Osteocyte (in vitro differentiated cells): ENCODE measurements at places on chromosomes 5 and 9. TPM values are rescaled to one million over a fixed set of nuclear protein-coding genes. Genes with fewer than 3 reads are reported as not detected.

NAIP gene
- total RNA-seq, result 10.9 and 11.3 TPM in 2 replicates

DNA sequence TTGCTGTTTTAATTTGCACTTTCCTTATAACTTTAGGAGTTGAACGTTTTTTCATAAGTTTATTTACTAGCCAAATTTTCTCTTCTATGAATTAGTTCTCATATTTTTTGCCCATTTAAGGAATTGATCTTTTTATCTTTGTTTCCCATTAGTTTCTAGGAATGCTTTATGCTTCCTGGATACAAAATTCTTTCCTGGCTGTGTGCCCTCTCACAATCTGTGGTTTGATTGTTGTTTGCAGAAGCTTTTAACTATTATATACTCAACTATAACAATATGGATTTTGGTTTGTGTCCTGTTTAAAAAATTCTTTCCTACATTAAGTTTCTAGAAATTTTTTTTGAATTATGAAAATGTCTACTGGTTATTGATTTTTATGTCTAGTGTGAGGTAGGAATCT lies 206.3 kb downstream of the CSNK1G3 start:
- no peak overlapping the region for H3K4me3 ChIP-seq
- peaks cover 9% of the 10 kb centered on the region for H3K4me1 ChIP-seq
- no peak for DNase-seq
- H3K27ac ChIP-seq, result no peak overlapping the region
- peaks cover 2% of the 10 kb centered on the region for H3K36me3 ChIP-seq

DNA sequence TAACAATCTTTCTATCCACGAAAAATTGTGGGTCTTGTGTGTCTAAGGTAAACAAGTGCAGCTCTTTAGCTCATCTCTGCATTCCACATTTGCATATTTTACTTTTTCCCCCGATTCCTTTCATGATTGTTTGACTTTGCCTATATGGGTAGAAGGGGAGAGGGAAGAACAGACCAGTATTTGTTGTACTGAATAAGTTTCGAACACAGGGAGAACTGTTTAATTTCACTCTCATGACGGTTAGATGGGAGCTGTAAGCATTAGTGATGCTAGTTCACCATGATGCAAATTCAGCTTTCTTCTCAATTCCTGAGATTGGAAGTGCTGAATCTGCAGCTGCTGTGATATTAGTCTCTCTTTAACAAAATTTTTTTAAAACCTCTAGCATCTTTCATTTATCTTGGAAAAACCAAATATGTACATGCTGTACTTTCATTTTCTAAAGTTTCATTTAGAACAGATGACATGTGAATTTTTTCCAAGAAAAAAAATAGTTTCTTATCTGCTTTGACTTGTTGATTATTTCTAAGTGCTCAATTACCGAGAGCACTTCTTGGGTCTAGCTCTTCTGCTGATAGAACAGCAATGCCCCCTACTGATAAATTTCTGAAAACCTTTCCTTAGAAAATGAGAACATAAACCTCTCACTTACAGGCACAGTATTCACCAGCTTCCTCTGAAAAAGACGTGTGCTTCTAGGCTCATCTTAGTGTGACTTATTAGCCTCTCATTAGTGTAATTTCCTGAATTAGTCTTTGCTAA lies 149.5 kb downstream of the BAAT start:
- DNase-seq, result no peak
- no peaks in the 10 kb centered on the region for H3K36me3 ChIP-seq
- H3K4me1 ChIP-seq, result no peaks in the 10 kb centered on the region
- H3K27ac ChIP-seq, result no peak overlapping the region

ARID3C gene
- total RNA-seq, result not detected in 2 replicates

IL33 gene
- not detected in 2 replicates for total RNA-seq

TAF1L gene
- total RNA-seq, result not detected in 2 replicates

DNA sequence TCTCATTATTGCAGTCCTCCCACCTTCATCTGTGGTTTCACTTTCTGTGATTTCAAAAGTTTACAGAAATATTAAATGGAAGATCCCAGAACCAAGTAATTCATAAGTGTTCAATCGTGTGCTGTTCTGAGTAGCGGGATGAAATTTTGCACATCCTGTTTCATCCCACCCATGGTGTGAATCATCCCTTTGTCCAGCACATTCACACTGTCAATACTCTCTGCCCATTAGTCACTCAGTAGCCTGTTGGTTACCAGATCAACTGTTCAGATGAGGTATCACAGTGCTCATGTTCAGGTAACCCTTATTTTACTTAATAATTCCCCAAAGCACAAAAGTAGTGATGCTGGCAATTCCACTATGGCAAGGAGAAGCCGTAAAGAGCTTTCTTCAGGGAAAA lies 26.8 kb downstream of the FAM81B start:
- H3K4me1 ChIP-seq, result no peaks in the 10 kb centered on the region
- no peak overlapping the region for H3K27ac ChIP-seq
- H3K27me3 ChIP-seq, result peaks cover 16% of the 10 kb centered on the region

GRCh38 chr9:84970432-84970831 lies 300.9 kb downstream of the NTRK2 start:
- H3K27ac ChIP-seq, result peak overlapping the region; percentile 36
- no peaks in the 10 kb centered on the region for H3K27me3 ChIP-seq
- H3K4me1 ChIP-seq, result peaks cover 43% of the 10 kb centered on the region
- no peaks in the 10 kb centered on the region for H3K36me3 ChIP-seq

ATOX1 gene
- total RNA-seq, result 104 and 107 TPM in 2 replicates

GRCh38 chr5:14463629-14464028 lies 118.0 kb upstream of the OTULINL start:
- peak overlapping the region; percentile 37 for H3K27ac ChIP-seq
- no peak overlapping the region for H3K4me3 ChIP-seq
- H3K4me1 ChIP-seq, result peaks cover 4% of the 10 kb centered on the region
- DNase-seq, result no peak
- H3K36me3 ChIP-seq, result peaks cover 74% of the 10 kb centered on the region
- H3K27me3 ChIP-seq, result no peaks in the 10 kb centered on the region

DNA sequence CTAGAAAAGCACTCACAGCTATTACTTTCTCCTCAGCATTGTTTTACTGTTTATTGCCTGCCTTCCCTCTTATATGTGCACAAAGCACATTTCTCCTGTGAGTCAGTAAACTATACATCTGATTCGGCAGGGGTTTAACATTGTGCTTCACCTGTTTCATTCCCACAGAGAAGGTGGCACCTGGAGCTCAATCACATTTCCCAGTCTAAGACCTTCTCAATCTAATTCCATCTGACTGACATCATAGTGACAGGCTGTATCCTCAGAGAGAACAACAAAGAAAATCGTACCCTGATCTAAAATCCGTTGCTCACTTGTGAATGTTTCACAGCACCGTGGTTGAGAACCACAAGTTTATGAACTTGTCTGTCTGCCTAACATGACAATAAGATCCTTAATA lies 92.4 kb upstream of the CAST start:
- no peak overlapping the region for H3K4me3 ChIP-seq
- no peaks in the 10 kb centered on the region for H3K36me3 ChIP-seq
- DNase-seq, result no peak
- peaks cover 25% of the 10 kb centered on the region for H3K4me1 ChIP-seq
- H3K27ac ChIP-seq, result no peak overlapping the region

GRCh38 chr9:78397454-78397853 lies 100.5 kb downstream of the PSAT1 start:
- peaks cover 7% of the 10 kb centered on the region for H3K27me3 ChIP-seq
- no peak for DNase-seq
- no peak overlapping the region for H3K4me3 ChIP-seq
- no peak overlapping the region for H3K27ac ChIP-seq

GRIA1 gene
- 48.1 and 48.8 TPM in 2 replicates for total RNA-seq

DNA sequence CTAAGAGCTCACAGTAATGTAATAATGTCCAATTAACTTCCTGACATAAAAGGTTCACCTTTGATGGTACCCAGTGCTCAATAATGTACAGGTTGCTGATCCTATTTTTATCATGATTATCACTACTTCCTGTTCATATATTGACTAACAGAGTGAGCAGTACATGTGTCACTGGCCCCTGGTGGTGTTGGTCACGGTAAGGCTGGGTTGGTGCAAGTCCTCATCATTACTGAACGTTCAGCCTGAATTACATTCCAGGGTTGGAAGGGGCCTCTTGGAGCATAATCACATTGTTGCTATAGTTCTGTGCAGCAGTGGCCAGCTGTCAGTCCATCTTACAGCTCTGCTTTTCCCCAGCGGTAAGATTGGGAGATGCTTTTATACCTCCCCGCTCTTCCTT lies 24.2 kb upstream of the CKMT2 start:
- DNase-seq, result no peak
- no peaks in the 10 kb centered on the region for H3K4me1 ChIP-seq
- H3K27ac ChIP-seq, result no peak overlapping the region
- H3K27me3 ChIP-seq, result peaks cover 10% of the 10 kb centered on the region
- no peak overlapping the region for H3K4me3 ChIP-seq

- H3K36me3 ChIP-seq, result peaks cover 9% of the 10 kb centered on the region
- no peak within 1 kb of the TSS for H3K4me3 ChIP-seq
- H3K4me1 ChIP-seq, result no peaks in the 10 kb centered on the region
Observed at GRCh38 chr5:141392429-141393198, at the start of gene PCDHGA8. Gene PCDHGA8, plus strand, starts transcription at chr5:141392633. Its CDS starts 181 bp downstream, at chr5:141392814.

DNA sequence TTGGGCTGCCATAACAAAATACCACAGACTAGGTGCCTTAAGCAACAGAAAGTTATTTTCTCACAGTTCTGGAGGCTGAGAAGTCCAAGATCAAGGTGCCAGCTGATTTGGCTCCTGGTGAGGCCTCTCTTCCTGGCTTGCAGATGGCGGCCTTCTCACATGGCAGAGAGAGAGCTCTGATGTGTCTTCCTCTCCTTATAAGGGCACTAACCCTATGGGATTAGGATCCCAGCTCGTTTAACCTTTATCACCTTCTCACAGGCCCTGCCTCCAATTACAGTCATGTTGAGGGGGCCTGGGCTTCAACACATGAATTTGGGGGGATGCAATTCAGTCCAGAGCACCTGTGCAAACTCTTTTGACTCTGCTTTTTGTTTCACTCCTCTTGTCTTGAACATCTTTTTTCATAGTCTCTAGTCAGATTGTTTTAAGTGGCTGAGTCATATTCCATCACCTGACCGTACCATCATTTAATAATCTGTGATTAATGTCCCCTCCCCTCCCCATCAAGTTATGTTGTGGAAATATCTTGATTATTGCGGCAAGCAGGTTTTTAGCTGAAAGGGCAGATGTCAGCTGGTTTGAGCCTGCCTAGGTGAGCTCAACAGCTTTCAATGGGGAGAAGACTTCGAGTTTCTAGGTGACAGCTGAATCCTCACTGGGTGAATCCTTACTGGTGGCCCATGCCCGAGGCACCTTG lies 61.8 kb downstream of the NDFIP1 start:
- H3K27ac ChIP-seq, result no peak overlapping the region
- H3K27me3 ChIP-seq, result no peaks in the 10 kb centered on the region
- H3K4me1 ChIP-seq, result no peaks in the 10 kb centered on the region

GRCh38 chr9:134059188-134059641 lies 8.6 kb downstream of the BRD3 start:
- H3K4me3 ChIP-seq, result no peak overlapping the region
- H3K4me1 ChIP-seq, result peaks cover 50% of the 10 kb centered on the region
- no peaks in the 10 kb centered on the region for H3K36me3 ChIP-seq

DNA sequence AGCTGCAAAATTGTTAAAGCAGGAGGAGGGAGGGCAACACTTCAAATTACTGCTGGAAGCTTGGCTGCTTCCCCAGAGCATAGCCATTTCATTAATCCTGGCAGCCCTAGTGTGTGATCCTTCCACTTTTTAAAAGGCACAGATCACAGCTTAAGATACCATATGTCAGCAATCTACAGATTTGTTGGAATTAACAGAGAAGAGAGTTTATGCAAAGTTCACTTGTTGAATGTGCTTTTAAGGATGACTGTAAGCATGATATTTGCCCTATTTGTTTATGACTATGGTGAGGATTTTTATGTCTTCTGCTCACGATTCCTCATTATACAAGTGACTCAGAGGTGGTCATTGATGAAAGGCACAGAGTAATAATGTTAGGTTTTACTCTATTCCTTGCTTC lies 156.0 kb upstream of the CDKN2B start:
- DNase-seq, result no peak
- no peaks in the 10 kb centered on the region for H3K36me3 ChIP-seq
- H3K4me1 ChIP-seq, result peaks cover 14% of the 10 kb centered on the region
- H3K4me3 ChIP-seq, result no peak overlapping the region
- peaks cover 19% of the 10 kb centered on the region for H3K27me3 ChIP-seq

- H3K4me3 ChIP-seq, result no peak overlapping the region
- H3K36me3 ChIP-seq, result no peaks in the 10 kb centered on the region
- H3K27ac ChIP-seq, result no peak overlapping the region
- peaks cover 37% of the 10 kb centered on the region for H3K27me3 ChIP-seq
- no peak for DNase-seq
Observed at GRCh38 chr5:14608169-14608568, 26.6 kb downstream of the OTULINL start.

FOXI1 gene
- total RNA-seq, result not detected in 2 replicates

DNA sequence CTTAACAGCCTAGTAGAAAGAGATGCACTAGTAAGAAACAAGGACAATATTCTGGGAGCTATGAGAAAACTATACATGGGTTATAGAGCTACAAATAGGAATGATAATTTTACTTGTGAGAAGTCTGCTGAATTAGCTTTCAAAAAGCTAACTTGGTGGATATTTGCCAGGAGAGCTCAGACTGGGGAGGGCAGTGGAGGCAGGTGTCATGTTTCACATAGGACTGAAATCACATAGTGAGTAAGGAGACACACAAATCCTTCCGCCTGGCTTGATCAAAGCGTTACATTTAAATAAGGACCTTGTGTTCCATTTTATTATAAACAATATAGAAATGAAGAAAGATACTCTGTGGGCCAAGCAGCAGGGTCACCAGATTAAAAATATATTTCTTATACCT lies 235.0 kb downstream of the ISL1 start:
- H3K4me1 ChIP-seq, result no peaks in the 10 kb centered on the region
- H3K27ac ChIP-seq, result no peak overlapping the region
- H3K4me3 ChIP-seq, result no peak overlapping the region
- H3K36me3 ChIP-seq, result no peaks in the 10 kb centered on the region
- H3K27me3 ChIP-seq, result no peaks in the 10 kb centered on the region
